ENCODE measurements at places on chromosomes 6 and 20.

DNA sequence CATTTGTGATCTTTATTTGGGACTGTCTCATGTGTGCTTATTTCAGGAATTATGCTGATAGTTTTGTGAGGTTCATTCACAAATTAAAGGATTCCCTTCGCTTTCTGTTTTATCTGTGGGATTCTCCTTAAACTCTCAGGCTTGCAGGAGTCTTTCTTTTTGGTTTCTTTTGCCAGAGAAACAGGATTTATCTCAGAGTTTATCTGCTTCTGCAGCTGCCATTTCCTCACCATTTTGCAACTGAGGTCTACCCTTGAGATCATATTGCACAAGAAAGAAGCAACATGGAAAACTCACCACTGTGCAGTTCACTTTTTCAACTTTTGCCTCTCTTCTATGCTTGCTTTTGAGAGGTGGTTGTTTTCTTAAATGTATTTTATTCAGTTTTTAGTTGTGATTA is 201.0 kb downstream of the PRL start:
- DNase-seq: no peak

- no peak for DNase-seq
These were observed 206.4 kb downstream of the SYNDIG1 start for GRCh38 chr20:24675651-24676352.

DNA sequence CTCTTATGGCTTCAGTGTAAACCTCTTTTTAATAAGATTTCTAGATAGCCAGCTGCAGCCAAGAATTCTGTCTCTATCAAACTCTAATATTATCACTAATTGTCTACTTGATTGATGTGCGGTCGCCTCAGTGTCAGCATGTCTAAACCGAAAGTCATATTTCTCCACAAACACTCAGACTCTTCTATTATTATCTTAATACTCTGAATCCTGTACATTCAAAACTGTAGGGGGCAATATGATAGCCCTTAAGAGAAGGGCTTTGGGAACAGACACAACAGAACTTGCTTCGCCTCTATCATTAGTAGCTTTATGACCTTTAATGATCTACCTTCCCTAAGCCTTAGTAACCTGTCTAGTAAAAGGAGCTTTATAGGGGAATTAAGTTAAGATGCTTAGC is 379.7 kb upstream of the PTCHD4 start:
- no peak for DNase-seq

DNA sequence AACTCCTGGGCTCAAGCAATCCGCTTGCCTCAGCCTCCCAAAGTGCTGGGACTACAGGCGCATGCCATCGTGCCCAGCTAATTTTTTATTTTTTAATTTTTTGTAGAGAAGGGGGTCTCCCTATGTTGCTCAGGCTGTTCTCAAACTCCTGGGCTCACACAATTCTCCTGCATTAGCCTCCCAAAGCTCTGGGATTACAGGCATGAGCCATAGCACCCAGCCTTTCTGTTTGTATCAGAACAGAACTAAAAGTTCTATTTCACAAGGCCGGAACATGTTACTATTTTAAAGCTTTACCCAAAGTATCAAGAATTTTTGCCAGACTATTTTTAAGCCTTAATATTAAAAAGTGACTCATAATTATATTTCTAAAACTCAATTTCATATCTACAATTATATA is 42.4 kb downstream of the NDRG3 start:
- no peak for DNase-seq

DNA sequence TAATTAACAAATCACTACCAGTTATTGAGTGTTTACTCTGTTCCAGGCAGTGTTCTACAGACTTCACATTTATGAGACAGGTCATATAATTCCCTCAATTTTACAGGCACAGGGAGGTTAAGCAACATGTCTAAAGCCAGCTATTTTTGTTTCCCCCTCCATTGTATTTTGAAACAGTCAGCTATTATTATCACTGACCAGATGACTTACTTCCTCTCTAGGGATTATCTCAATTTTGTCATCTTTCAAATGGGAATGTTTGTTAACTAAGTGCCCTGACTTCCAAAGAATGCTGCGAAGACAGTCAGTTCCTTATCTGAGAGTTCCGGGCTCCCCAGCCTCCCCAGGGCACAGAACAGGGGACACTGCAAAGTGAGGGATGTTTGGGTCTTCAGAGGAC is 5.6 kb upstream of the CNPY3 start:
- no peak for DNase-seq

- DNase-seq: no peak
These were observed 32.1 kb downstream of the FNDC1 start for GRCh38 chr6:159201336-159201735.

DNA sequence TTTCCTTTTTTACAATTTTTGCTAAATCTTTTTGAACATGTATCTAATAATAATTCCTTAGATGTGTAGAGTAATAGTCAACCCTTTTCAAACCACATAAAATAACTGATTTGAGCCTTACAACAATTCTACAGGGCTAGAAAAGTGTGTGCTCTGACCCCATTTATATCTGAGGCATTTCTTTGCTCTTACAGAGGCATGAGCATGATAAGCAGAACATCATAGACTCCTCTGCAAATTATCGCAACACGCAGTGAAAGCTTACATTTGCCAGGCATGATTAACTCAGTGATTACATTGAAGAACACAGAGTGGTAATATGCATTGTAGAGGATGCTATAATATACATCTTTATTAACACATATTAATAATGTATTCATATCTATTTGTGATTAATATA is 120.4 kb downstream of the SIM1 start:
- no peak for DNase-seq

DNA sequence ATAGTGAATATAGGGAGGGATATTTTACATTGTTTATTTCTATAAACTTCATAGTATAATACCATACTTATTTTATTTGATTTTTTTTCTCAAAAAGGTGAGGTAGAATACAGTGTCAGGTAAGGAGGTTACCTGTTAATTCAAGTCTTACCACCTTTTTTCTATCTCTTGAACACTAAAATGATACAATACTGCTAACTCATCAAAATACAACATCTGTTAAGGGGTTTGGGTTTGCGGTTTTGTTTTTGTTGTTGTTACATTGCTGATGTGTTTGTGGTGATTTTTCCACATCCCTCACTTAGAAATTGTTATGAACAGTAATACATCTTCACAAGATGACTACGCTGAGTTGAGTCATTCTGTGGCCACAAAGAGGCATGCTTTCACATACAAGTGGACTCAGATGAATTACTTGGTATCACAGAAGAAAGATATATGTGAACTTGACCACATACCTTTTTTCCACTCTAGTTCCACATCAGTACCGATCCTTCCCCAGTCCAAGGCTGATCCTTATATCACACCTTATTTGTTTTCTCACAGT is 139.4 kb upstream of the ID4 start:
- no peak for DNase-seq

GRCh38 chr6:45420083-45420908 is 42.6 kb upstream of the SUPT3H start:
- DNase-seq: no peak

DNA sequence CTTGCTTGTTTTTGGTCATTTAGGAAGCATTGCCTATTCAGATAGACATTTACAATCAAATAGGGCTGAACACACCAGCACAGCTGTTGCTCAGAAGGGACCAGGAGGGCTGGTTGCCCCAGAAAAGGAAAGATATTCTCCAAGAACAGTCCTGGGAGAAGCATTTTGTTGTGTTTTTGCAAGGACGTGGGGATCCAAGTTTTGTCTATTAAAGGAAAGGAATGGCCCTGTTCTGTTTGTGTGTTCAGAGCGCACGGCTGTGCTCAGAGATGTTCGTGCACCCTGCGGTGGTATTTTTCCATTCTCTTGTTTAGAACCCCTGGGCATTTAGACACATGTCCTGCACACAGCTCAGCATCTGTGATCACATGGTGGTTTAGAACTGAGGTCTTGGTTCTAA is 82.5 kb downstream of the TXNDC5 start:
- no peak for DNase-seq

- no peak for DNase-seq
These were observed 220.8 kb upstream of the FOXA2 start for GRCh38 chr20:22805219-22805618.

DNA sequence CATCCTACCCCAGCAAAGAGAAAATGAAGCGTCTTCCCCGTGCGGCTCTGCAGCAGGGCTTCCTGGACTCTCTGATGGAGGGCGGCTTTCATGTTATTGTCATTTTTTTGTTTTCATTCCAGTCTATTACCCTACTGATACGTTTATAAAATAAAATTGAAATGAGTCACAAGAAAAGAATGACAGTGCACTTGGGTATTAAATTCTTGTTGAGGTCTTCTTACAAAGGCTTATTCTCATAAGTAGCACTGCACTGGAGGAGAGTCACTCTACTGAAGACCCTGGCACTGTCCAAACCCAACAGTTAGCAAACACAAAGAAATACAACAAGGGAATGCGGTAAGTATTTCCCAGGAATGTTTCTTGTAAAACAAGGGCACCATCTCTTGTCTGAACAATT is 379.3 kb downstream of the MAFB start:
- no peak for DNase-seq

- DNase-seq: peak; percentile 1
These were observed 7.5 kb downstream of the BCAS1 start for GRCh38 chr20:54062812-54063280.

DNA sequence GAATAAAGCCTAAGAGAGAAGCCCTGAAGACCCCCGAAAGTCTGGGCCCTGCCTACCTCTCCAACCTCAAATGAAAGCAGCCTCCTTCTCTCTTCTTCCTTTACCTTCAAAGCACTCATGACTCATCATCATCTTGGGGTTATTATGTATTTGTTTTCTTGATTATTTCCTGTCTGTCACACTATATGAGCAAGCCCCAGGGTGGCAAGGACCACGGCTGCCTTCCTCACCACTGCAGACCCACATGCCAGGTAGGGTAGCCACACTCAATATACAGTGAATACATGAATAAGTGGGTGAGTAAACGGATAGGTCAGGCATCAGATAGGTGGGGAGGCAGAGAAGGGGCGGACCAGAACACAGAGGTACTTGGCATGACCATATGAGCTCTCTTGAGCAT is 8.8 kb downstream of the WFDC3 start:
- no peak for DNase-seq

DNA sequence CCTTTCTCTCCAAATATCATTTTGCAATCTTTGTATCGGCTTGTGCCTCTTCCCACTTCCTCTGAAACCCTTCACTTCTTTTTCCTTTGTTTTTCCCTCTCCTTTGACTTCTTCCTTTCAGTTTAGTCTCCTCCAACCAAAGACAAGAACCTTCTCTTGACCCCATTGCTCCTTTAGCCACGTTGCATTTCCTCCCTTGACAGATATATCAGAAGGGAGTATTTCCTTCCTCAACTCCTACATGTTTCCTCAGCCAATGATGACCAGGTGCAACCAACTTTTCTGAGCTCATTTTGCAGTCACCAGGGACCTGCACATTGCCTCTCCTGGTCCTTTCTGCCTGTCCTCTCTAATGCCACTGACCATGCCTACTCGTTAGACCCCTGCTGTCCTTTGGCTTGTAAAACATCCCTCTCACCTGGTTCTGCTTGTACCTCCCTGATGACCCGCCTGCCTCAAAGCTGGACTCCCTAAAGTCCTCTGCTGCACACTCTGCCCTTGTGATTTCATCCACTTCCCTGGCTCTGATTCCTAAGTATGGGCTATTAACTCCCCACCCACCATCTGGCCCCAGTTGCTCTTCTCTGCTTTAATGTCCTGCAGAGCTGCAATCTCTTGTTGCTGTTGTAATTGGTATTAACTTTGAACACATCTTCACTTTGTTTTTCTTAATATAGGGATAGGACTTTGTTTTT is 27.4 kb downstream of the SLC22A16 start:
- DNase-seq: no peak

- DNase-seq: no peak
These were observed 194.6 kb downstream of the PRKN start for GRCh38 chr6:162533009-162533400.

- no peak for DNase-seq
These were observed 1.2 kb upstream of the C6orf62 start for GRCh38 chr6:24720131-24720603.

GRCh38 chr20:9483131-9483530 is 31.3 kb upstream of the LAMP5 start:
- no peak for DNase-seq

GRCh38 chr6:16230953-16231352 is 7.4 kb upstream of the GMPR start:
- no peak for DNase-seq

DNA sequence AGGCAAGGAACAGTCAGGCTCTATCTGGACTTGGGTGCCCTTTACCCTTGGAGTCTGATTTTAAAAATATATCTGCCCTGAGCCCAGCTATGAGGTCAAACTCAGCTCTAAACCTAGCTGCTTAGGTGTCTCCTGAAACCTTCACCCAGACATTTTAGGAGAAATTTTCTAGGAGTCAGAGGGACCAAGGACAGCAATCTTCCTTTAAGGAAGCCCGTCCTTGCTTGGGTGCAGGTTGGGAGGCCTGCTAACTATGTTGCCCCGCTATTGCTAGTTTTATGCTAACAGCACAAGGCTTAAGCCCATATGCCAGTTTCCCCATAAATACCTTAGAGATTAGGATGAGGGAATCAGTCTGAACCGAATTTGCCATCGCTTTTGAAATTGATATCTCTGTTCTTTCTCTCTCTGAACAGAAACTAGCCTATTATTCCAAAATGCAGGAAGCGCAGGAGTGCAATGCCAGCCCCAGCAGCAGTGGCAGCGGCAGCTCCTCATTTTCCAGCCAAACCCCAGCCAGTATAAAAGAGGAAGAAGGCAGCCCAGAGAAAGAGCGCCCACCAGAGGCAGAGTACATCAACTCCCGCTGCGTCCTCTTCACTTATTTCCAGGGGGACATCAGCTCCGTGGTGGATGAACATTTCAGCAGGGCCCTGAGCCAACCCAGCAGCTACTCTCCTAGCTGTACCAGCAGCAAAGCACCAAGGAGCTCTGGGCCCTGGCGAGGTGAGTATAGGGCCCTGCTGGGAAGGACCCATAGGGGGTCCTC is 2.6 kb downstream of the VGLL2 start:
- no peak for DNase-seq

DNA sequence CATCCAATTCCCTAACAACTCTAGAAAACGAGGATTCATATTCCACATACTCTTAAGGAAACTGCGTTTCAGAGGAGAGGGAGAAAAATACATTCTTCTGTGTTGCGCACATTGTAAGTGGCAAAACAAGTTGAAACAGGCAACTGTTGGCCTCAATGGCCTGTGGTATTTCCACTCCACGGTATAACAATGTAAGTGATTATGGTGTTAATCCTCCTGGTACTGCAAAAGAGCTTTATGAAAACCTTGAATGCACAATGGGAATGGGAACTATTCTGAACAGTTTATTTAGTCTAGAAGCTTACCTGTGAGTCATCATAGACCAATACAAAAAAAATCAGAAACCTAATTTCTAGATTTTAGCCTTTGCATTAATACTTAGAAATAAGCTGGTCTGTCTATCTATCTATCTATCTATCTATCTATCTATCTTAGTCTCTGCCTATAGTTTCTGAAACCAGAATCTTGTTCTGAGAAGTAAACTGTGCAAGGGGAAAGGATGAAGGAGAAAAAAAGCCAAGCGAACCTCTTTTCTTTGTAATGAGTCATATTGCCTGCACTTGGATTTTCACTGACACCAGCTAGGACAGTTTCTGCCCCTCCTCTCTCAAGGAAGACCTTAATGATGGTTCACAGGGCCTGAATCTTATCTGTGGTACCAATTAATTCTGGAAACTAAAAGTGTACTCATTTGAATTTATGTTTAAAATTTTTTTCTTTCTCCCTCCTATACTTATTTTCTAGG is 101.5 kb downstream of the RNF144B start:
- DNase-seq: no peak
